Esophagus squamous epithelium (tissue), 5 donors: ENCODE measurements at places on chromosomes 6 and 20.

DNA sequence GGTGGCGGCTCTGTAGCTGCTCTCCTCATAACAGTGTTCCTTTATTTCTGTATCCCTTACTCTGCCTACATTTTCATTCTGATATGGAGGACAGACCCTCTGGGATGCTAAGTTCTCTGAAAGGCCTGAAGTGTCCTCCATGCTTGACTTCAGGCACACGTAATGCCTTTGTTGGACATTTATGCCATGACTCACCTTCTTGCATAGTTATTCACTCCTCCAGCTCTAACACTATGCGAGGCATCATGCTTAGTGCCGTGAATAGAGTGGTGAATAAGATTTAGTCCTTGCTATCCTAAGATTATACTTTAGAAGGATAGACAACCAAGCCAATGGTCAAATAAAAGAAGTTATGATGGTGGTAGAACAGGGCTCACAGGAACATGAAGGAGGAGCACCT is 760.9 kb upstream of the FLRT3 start:
- DNase-seq: no peak

DNA sequence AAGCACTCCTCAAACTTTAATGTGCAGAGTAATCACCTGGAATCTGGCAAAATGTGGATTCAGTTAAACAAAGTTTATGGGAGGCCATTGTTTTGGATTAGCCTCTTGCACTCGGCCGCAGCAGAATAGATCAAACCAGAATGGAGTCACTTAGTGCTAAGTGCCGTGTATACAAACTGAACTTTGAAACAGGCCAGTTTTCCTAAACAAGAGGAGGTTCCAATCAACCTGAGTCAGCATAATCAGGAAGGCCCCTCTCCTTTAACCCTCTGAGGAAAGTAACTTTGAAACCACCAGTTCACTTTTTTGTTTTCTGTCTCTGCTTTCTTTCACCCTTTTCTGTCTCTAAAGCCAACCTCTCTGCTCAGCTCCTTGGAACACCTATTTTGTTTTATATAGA is 92.2 kb downstream of the UST start:
- no peak for DNase-seq

DNA sequence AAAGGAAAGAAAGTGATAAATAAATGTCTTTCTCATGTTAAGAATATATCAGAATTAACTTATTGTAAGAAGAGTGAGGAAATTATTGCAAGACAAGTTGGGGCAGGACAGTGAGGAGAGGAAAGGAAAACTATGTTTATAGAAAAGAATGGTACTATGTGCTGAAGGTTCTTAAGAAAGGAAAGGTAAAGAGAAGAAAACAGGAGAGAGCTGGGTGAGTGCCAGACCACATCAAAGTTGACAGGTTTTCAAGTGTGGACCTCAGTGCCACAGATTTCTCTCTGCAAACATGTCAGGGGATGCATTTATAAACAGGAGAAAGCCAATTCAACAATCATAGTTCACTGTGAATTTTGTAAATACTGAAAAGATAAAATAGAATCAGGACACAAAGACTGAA is 439.2 kb downstream of the PKHD1 start:
- DNase-seq: no peak

DNA sequence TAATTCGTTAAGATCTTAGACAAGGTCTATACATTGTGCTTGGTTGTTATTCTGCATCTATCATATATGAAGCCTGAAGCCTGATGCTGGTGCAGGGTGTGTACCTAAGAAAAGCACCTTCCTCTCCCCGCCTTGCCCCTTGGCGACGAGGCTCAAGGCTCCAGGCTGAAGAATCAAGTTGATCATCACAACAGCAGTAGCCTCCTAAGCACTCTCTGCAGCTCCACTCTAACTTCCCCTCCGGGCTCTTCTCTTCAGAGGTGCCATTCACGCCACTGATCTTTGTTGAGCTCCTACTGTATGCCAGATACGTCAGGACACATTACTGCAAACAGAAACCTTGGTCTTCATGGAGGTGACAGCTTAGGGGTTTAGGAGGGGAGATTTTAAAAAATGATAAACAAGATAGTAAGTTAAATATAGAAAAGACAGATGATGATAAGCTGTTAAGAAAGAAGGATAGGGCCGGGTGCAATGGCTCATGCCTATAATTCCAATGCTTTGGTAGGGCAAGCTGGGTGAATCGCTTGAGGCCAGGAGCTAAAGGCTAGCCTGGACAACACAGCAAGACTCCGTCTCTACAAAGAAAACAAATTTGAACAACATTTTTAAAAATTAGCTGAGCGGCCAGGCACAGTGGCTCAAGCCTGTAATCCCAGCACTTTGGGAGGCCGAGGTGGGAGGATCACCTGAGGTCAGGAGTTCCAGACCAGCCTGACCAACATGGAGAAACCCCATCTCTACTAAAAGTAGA is 38.4 kb upstream of the ZNF217 start:
- DNase-seq: no peak

DNA sequence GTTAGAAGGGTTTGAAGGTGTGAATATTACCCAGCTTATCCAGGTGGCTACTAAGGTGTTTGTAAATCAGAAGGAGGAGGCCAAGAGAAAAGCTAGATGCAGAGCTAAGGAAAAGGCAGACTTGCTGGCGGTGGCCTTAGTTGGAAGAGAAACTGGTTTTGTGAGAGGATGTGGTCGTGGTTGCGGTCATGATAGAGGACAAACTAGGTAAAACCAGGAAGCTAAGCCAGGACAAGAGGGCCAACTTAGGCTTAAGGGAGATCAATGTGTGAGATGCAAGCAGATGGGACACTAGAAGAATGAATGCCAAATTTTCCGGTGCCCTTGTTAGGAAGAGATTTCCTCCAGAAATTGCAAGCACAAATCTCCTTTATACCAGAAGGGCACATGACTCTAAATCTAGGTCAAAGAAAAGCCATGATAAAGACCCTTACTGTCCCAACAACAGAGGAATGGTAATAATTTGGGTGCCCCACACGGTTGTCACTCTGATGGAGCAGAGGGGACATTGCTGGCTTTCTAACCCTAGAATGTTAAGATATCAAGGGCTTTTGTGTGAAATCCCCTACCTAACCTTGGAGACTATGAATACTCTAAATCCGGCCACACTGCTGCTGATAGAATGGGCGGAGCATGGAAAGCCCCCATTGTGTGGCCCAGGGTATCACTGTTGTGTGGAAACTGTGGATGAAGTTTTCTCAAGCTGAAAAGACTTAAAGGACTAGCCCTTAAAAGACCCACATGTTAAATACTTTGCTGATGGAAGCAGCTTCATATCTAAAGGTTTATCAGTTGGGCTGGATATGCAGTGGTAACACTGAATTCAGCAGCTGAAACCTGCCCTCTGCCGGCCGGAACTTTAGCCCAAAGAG is 7.8 kb downstream of the IL22RA2 start:
- no peak for DNase-seq

- DNase-seq: no peak
Measured at GRCh38 chr6:130632897-130633296, 194.3 kb upstream of the SMLR1 start.

GRCh38 chr6:16343593-16343992 is 105.2 kb downstream of the GMPR start:
- no peak for DNase-seq

DNA sequence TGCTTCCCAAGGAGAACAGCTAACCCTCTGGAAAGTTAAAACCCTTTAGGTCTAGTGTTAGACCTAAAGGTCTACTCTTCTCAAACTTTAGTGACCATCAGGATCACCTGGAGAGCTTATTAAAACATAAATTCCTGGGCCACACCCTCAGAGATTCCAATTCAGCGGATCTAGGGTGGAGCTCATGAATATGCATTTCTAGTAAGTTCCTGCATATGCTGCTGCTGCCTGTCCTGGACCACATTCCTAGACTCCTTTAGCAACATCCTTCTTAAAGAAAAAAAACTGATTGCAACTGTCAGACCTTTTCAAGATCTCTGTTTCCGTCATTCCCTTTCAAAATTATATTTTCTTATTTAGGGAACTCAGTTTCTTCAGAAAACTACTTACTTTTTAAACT is 31.2 kb downstream of the SNAP25 start:
- no peak for DNase-seq

DNA sequence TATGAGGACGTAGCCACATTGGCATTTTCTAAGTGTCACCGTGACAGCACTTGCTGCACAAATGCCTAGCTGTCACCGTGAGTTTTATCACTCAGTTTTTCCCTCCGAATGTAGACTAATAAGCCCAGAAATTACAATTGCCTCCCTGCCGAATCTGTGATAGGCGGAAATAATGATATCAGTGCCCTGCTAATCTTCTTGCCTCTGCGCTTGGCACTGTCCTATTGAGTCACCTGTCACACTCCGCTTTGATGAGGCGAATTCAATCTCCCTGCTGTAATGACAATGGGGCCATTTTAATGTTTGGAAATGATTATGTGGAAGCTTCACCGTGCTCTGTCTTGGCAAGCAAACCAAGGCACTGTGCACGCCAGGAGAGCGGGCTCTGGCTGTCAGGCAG is 112.8 kb downstream of the LINC00237 start:
- no peak for DNase-seq

GRCh38 chr6:125201961-125202729 is 48.6 kb downstream of the TPD52L1 start:
- DNase-seq: no peak

GRCh38 chr20:47610247-47610944 is 108.7 kb downstream of the NCOA3 start:
- DNase-seq: no peak
